ENCODE measurements at places on chromosomes 3 and 15.

- no peak for DNase-seq
Measured at GRCh38 chr3:129343643-129344360, 65.1 kb downstream of the HMCES start.

DNA sequence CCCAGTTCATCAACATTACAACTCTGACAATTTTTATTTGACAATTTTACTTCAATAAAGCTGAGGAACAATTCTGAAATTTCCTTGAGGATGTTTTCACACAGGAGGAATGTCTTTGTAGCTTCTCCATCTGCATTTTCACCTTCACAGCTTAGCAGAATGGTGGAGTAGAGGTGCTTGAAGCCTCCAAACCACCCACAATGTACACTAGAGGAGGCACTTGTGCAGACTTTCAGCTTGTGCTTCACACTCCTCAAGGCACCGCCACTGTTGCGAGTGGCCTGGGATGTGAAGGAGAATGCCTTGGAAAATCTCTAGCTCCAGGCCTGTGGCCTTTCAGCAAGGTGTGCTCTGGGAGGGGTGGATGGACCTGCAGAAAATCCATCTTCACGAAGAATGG lies 181.9 kb downstream of the EPHB1 start:
- DNase-seq: no peak

GRCh38 chr3:8623741-8624140 lies 20.9 kb downstream of the SSUH2 start:
- DNase-seq: no peak

DNA sequence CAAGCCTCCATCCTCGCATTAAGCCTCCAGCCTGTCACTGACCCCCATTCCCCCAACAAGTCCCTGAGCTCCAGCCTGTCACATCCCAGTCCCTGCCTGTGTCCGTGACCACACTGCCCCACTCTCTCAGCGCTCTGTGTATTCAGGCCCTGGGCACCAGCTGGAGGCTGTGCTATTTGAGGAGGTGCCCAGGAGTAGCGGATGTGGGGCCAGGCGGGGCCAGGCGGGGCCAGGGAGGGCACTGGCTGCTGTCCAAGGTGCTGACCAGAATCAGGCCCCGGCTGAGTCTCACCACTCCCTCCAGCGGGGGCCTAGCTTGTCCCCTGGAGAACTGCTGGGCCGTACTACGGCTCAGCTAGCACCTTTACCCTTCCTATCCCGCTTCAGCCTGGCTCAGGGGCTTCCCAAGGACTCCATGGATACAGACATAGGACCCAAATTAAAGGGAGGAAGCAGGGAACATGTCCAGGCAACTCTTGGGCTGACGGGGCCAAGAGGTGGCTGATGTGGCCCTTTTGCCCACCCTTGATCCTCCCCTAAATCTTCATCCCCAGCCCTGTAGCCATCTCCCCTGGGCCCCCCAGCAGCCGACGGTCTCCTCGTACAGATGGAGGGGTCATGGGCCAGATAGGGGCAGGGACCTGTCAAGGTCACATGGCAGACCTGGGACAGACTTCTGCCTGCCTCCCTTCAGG lies 1.1 kb downstream of the HHATL start:
- peak; percentile 93 for DNase-seq

DNA sequence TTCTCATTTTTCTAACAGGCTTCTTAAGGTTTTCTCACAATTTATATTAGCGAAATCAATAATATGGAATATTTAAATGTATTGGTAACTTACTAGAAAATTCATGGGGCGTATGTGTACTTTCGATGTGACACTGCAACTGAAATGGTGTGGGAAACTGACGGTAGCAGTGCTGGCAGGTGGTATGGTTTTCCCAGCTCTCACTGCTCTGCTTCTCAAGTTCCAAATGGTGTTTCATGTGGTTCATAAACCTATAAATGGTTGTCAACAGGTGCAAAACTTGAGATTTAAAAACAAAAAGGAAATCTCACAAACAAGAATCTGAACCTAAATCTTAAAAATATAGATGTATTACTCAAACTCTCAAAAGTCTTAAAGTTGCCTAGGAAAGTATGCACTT lies 54.7 kb downstream of the ZNF280D start:
- no peak for DNase-seq

- DNase-seq: no peak
Measured at GRCh38 chr3:60226912-60227311, 1024.3 kb downstream of the FHIT start.

DNA sequence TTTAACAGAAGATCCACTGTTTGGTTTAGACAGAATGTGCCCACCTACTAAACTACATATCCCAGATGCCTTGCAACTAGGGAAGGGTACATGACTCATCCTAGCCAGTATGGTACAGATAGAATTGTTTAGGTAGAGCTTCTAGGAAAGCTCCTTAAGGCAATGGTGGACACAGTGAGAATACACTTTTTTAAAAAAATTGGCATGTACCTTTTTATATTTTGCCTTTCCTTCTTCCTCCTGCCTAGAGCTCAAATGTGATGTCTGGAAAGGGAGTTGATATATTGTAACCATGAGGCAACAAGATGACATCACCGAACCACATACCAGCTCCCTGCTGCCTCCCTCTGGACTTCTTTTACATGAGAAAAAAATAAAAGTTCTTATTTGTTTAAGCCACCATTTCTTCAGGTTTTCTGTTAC lies 14.4 kb upstream of the C3orf80 start:
- DNase-seq: no peak

DNA sequence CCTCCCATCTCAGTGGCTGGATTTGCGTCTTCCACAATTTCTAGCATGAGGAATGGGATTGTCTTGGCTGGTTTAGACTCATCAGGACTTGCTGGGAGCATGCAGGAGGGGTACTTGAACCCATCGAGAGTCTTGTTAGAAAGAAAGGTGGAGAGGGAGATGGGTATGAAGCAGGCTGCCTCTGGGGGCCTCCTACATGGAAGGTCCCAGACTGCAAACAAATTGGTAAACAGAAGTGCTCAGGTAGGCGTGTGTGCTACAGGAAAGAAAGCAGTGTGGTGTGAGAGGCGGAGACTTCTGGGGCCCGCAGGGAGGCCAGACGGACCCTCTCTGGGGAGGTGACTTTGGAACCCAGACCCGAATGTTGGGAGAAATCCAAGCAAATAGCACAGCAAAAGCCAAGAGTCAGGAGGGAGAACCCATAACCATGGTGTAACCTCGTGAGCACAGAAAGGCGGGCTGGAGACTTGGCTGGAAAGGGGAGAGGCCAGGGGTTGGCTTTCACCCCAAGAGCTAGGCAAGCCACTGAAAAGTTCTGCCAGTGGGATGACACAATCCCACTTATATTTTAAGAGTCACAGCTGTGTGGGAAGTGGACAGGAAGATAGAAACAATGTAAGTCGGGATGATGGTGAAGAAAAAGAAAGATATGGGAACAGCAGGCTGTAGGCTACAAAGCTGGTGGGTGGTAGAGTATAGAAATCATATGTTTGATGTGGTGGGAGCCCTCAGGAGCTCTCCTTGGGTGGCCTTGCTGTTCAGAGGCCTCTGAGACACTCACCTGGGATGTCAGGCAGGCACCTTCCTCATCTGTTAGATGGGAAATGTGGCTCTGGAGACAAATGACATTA lies 130.1 kb upstream of the PRR20G start:
- no peak for DNase-seq

DNA sequence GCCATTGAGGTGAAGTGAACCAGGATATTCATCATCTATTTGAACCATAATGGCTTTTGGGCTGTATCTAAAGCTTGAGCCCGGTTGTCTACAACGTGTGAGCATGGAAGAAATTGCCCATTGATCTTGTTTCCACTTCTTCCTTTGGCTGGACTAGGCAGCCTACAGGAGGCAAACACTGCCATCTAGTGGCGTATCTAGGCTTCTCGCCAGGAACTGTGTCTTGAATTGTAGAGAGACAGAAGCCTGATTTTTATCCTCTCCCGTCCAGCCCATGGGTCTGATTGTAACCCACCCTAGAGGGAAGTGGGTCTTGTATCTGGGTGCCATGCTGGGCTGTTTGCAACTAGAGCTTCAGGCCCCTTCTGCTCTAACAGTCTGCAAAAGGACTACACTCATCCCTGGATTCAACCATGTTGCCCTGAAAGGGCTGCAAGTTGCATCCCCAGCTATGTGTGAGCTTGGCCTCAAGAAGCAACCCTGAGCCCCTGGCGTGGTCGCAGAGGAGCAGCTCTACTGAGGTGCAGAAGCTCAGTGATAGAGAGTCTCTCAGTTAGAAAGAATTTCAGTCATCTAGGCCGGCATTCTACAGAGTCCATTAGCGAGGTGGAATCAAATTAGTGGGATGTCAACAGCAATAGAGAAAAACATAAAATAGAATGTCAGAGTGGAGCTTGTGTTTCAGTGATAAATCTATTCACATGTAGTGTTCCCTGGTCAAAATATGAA lies 170.2 kb upstream of the UMPS start:
- peak; percentile 92 for DNase-seq
